ENCODE measurements at places on chromosomes 3 and 15.

- no peak for DNase-seq
These were observed 104.9 kb downstream of the TPRG1 start for GRCh38 chr3:189276444-189277219.

GRCh38 chr15:63833021-63833696 is 589 bp downstream of the HERC1 start:
- no peak for DNase-seq

DNA sequence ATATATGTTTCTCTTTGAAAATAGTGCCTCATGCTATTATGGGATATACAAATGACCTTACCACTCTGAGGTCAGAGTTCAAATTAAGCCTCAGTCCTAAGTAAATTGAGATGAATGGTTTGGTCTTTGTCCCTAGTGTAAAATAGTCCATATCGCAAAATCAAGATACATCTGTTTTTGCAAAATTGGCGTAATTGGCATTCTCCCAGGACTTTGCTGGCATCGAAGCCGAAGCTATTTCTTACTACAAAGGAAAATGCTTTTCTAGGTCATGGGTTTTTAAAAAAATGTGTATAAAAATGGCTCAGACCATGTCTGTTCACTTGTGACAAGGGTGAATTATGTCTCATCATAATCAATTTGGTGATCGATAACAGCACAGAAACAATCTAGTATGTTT is 25.9 kb downstream of the ROBO2 start:
- no peak for DNase-seq

- DNase-seq = no peak
These were observed 33.2 kb downstream of the CDCP1 start for GRCh38 chr3:45112939-45113338.

- DNase-seq = no peak
These were observed 622.7 kb upstream of the GBE1 start for GRCh38 chr3:82384181-82384580.

GRCh38 chr3:11060500-11061251 is 68.1 kb downstream of the SLC6A1 start:
- DNase-seq = peak; percentile 46

DNA sequence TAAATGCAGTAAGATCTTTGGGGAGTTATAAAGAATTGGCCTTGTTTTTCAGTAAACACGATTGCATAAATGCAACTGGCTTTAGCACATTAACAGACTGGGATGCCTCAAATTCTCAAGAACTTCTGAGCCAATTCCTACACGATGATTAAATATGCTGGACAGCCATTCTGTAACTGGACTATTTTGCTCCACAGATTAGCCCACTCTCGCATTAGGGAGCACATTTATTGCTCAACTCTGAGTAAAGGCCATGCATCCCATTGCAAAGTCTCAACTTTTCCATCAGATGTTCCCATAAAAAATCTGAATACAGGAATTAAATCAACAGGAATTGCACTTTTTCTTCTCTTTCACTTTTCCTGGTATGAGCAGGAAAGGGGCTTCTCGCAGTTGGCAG is 66.7 kb upstream of the PRICKLE2 start:
- no peak for DNase-seq

- DNase-seq = no peak
These were observed 40.9 kb upstream of the TSPAN3 start for GRCh38 chr15:77111789-77112188.

DNA sequence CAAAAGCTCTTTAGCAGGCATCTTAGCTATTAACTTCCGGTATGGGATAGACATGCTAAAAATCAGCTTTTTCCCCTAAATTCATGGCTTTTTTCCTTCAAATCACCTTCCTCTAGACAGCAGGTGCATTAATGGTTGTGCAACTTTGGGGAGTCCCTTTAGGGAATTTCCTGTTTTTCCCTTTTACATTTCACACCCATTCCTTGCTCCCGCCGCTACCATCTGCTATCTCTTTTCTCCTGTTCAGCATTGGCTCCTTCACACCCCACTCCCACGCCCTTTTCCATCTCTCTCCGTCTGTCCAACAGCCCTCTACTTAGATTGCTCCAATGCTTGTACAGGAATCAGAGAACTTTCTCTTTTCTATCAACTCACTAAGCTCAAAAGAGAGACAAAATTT is 43.4 kb downstream of the FEZF2 start:
- DNase-seq = no peak

GRCh38 chr3:185654758-185655145 is 68.7 kb downstream of the SENP2 start:
- DNase-seq = no peak

GRCh38 chr15:54250326-54250725 is 272.1 kb downstream of the UNC13C start:
- DNase-seq = no peak

DNA sequence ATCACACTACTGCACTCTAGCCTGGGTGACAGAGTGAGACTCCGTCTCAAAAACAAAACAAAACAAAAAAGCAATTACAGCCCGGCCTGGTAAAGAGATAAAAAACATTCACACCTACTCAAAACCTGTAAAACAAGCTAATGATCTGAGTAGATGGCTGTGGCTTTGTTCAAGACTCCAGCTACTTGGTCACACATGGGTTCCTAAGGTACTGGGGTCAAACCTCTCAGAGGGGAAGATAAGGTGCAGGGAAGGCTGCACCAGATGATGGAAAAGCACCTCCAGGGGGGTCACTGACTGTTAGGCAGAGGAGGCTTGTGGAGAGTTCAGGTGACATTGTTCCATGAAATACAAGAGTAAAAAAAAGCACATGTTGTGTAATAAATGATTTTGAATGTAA is 450.2 kb upstream of the WNT5A start:
- DNase-seq = no peak

- no peak for DNase-seq
These were observed 67.9 kb upstream of the KY start for GRCh38 chr3:134718726-134719125.

DNA sequence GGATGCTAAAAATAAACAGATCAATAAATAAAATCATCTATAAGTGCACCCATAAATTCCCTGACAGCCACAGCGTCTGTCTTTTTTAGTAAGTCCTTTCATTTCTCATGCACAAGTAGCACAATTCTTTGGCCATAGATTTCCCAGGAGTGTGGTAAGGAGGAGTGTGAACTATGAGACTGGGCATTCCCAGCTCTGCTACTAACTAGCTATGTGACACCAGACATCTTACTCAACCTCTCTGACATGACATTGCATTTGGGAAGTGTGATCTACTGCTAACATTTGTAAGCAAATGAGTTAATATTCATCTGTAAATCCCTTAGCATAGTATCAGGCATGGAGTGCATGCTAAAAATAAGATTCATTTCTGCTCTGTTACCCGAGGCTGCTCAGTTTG is 301.7 kb downstream of the NTRK3 start:
- no peak for DNase-seq

DNA sequence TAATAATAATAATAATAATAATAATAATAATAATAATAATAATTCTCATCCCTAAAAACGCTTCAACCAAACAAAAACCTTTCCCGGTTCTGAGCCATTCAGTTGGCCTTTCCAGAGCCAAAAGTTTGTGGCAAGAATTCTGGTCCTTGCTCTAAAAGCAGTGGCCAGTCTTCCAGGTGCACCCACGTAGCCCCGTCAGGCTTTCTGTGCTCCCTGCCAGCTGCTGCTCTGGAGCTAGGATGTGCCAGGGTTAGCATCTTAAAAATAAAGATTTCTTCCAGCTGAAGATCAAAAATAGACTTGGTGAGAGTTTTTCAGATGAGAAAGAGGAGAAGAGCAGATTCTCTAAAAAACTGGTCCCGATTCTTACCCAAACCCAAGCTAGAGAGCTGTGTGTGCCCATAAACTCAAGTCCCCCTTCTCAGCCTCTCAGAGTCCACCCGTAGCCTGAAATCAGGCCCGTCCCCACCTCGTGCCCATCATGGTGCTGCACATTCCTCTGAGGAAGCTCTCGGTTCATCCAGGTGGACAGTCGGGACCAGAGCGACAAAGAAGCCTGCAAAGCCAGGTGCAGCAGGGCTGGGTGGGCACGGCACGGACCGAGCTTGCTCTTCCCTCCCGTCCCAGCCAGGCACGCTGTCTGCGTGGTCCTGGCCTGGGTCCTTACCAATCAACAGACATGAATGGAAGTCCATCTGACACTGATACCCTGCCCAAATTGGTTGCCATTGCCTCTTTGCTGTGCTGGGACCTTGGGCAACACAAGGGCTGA is 155.6 kb downstream of the LRRC28 start:
- no peak for DNase-seq

DNA sequence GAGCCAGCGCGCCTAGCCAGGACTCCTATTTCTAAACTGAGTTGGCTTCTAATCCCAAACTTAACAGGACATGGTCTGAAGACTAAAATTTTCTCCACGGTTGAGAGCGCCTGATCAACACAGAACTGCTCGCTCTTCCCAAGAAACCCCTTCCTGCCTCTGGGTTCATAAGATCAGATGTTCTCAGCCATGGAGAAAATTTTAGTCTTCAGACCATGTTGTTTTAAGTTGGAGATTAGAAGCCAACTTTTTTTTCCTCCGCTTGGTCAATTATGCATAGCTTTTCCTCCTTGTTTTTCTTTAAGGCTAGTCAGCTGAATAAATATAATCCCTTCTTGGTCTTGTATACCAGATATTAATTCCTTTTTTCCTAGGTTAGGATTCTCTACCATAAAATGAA is 356.6 kb upstream of the ADAMTS9 start:
- no peak for DNase-seq

- DNase-seq = no peak
These were observed 78.1 kb downstream of the STT3B start for GRCh38 chr3:31610700-31611275.

GRCh38 chr3:25817638-25818037 is 27.7 kb downstream of the OXSM start:
- DNase-seq = no peak

GRCh38 chr15:63066272-63066671 is 23.7 kb downstream of the TPM1 start:
- DNase-seq = no peak

GRCh38 chr3:15819576-15819975 is 21.8 kb upstream of the ANKRD28 start:
- no peak for DNase-seq

- no peak for DNase-seq
These were observed 26.4 kb upstream of the HGD start for GRCh38 chr3:120708408-120708807.

- DNase-seq = no peak
These were observed 134.1 kb downstream of the PDZRN3 start for GRCh38 chr3:73490453-73491286.

GRCh38 chr3:8499181-8499611 is 2.4 kb upstream of the LMCD1 start:
- DNase-seq = no peak

DNA sequence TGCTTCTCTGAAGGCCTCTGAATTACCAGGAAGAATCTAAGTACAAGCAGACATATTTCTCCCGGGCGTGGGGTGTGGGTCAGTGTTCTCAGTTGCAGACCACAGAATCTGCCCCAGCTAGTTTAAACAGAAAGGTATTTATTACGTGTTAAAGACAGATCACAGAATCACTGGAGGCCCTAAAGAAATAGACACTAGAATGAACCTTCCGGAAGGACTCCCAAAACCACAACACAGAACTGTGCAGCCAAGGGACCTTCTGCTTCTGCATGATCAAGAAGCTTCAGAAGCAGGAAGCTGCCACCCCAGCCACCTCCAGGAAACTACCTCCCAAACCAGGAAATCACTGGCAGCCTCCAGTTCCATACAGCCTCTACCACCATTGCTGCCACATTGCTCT is 32.7 kb upstream of the ZFAND6 start:
- no peak for DNase-seq

GRCh38 chr3:170999737-171000242 is 26.7 kb downstream of the SLC2A2 start:
- no peak for DNase-seq

Measured in GM18507 (cell line).